CD4-positive, alpha-beta T cell treated with Interleukin-1 beta for 1 hour (primary cell): ENCODE measurements at places on chromosomes 7 and 10.

- no peak for DNase-seq
Observed at GRCh38 chr7:43771573-43771972, 13.1 kb downstream of the BLVRA start.

DNA sequence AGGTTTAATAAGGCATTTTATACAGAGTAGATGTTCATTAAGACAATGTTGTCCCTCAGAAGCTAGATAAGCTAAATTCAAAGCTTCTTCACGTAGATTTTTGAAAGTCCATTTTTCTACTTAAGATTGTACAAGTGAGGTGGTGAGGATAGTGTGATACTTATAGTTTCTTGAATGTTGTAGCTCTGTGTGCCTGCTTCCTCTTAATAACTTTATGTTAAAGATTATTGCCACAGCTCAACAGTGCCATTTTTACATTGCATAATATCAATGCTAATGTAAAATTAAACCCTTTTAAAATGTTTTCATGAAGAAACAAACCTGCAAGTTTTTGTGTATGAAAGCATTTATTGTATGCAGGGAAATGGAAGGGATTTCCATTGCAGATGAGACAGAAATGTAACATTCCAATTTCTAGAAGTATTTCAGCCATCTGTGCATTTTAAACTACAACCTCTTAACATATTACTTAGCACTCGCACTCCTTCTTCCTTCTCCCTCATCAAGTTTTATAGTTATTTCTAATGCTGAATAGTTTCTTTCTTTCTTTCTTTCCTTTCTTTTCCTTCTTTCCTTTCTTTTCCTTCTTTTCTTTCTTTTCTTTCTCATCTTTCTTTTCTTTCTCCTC, 212.0 kb downstream of the TWIST1 start:
- no peak for DNase-seq

GRCh38 chr10:125520968-125521367, 162.0 kb downstream of the TEX36 start:
- DNase-seq = no peak

DNA sequence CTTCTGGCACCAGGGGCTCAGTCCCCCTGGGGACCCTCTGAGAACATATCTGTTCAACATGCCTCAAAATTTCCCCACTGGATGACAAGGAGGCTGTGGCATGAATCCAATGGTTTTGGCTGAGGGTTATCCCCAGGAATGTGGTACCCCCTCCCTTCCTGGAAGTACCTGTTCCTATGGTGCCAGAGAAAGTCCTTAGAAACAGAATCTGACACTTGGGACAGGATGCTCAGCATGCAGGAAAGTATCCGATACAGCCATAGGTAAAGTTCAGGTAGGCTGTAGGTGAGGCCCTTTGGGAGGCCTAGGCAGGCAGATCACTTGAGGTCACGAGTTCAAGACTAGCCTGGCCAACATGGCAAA, 42.7 kb upstream of the A1CF start:
- no peak for DNase-seq

GRCh38 chr7:81600608-81601007, 169.2 kb downstream of the HGF start:
- no peak for DNase-seq

DNA sequence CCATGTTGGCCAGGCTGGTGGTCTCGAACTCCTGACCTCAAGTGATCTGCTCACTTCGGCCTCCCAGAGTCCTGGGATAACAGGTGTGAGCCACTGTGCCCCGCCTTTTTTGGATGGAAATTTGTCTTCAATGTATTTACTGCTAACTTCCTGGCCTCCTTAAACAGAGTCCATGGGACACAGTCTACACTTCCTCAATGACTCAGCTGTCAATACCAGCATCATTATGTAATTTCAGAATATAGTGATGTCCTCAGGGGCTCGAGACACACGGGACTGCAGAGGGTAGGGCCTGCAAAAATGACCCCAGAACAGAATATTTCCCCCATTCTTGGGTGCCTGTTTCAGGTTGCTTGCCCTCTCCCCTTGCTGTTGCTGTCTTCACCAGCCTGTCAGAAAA, 31.1 kb downstream of the CAMK2G start:
- DNase-seq = no peak

- no peak for DNase-seq
Observed at GRCh38 chr7:77806425-77806824, 7.9 kb downstream of the PHTF2 start.

- DNase-seq = no peak
Observed at GRCh38 chr7:46557295-46557711, 636.2 kb upstream of the IGFBP3 start.

GRCh38 chr10:71970869-71971268, 6.7 kb downstream of the CHST3 start:
- no peak for DNase-seq

DNA sequence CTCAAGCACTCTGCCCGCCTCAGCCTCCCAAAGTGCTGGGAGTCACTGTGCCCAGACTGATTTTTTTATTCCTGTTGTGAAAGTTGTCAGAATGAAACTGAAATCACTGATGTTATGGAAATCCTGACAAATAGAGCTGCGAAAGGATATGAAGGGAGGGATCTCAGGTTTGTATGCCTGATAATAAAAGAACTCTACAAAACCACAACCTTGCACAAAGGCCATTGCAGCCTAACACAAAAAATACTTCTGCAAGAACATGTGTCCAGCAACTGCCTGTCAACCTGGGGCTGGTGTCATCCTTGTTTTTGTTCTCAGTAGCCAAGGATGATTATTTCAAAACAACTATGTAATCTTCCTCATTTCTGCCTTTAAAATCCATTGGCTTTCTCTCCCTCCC, 126.1 kb downstream of the NEBL start:
- DNase-seq = no peak
